Psoas muscle (tissue), 8 donors: ENCODE measurements at places on chromosomes 5 and 9. TPM values are rescaled to one million over a fixed set of nuclear protein-coding genes. Genes with fewer than 3 reads are reported as not detected.

SLC6A18 gene
- total RNA-seq, result not detected

ANKRD18A gene
- not detected for total RNA-seq

IFNA13 gene
- total RNA-seq, result not detected

URM1 gene
- 34.5 TPM for total RNA-seq

ACTBL2 gene
- total RNA-seq, result not detected

WDR38 gene
- total RNA-seq, result not detected

APBA1 gene
- 1.4 TPM for total RNA-seq

DPP7 gene
- 43.2 TPM for total RNA-seq

FUT7 gene
- not detected for total RNA-seq

PCDHAC1 gene
- total RNA-seq, result 0.08 TPM

CCNI2 gene
- not detected for total RNA-seq

SH3PXD2B gene
- 3.1 TPM for total RNA-seq

TIMD4 gene
- total RNA-seq, result 0.21 TPM

NRG2 gene
- 3.5 TPM for total RNA-seq

GCNT4 gene
- total RNA-seq, result 2.5 TPM

IFNA2 gene
- not detected for total RNA-seq

ARRDC1 gene
- 11.7 TPM for total RNA-seq

SV2C gene
- total RNA-seq, result not detected

FRMD3 gene
- total RNA-seq, result 36.8 TPM

SLC27A6 gene
- total RNA-seq, result 0.22 TPM

SCGB3A2 gene
- not detected for total RNA-seq

REEP2 gene
- total RNA-seq, result 2.4 TPM

SAXO1 gene
- 1.9 TPM for total RNA-seq

CTNND2 gene
- 0.14 TPM for total RNA-seq

MYMK gene
- not detected for total RNA-seq

CDX1 gene
- not detected for total RNA-seq

CTSV gene
- total RNA-seq, result not detected

GPR150 gene
- not detected for total RNA-seq

STK32A gene
- total RNA-seq, result 0.20 TPM

FRMPD1 gene
- 1.4 TPM for total RNA-seq

ANKDD1B gene
- not detected for total RNA-seq

MARVELD2 gene
- 0.25 TPM for total RNA-seq

ECSCR gene
- total RNA-seq, result 11.3 TPM

C9orf153 gene
- total RNA-seq, result 0.13 TPM

FAM81B gene
- not detected for total RNA-seq

EFNA5 gene
- total RNA-seq, result 1.1 TPM

ABO gene
- 0.37 TPM for total RNA-seq

FOCAD gene
- 13.2 TPM for total RNA-seq

CRHBP gene
- total RNA-seq, result not detected

OXCT1 gene
- 19.6 TPM for total RNA-seq

SIT1 gene
- 0.30 TPM for total RNA-seq

FOXD4 gene
- total RNA-seq, result 0.27 TPM

PFN3 gene
- not detected for total RNA-seq

DMGDH gene
- 1.9 TPM for total RNA-seq

SYK gene
- total RNA-seq, result 2.8 TPM

DNAH5 gene
- total RNA-seq, result 0.36 TPM
